Activated CD8-positive, alpha-beta memory T cell treated with anti-CD3 and anti-CD28 coated beads for 36 hours (primary cell): ENCODE measurements at places on chromosomes 11 and 22. TPM values are rescaled to one million over a fixed set of nuclear protein-coding genes. Genes with fewer than 3 reads are reported as not detected.

The RFPL2 gene
- total RNA-seq, result 0.10 TPM

The OVOL1 gene
- not detected for total RNA-seq

The DDI1 gene
- total RNA-seq, result not detected

The MN1 gene
- total RNA-seq, result 0.04 TPM

The FADD gene
- 38.8 TPM for total RNA-seq
